ENCODE measurements at places on chromosomes 1 and 21.
A peak's percentile ranks its signal among the peaks of the same experiment; 100 is the strongest.

GRCh38 chr1:226892524-226892875 is 22.1 kb downstream of the PSEN2 start:
- no peak for DNase-seq

DNA sequence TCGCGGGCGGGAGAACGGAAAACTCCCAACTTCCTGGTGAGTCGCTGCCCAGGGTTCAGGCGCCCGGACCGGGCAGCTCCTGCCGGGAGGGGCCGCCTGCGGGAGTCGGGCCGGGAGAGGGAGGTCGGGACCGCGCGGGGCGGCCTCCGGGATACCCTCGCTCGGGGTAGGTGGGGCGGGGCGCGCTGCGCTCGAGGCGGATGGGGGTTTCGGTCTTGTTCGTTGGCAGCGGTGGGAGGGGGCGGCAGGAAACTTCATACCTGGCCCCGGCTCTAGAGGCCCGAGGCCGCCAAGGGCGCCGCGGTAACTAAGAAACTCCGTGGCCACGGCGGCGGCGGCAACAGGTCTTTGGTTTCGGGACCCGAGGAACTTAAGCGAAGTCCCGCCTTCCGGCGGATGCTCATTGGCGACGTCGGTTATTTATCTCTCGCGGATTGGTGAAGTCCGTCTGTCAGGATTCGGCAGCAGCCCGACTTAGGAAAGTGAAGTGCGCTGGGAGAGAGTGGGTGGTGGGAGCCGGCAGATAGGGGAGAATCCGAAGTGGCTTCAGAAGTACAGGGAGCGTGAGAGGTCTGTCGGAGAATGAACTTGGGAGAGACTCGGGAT is 546 bp downstream of the NEK7 start:
- peak; percentile 91 for DNase-seq

GRCh38 chr1:9110669-9111356 is 18.1 kb downstream of the GPR157 start:
- DNase-seq: peak; percentile 87

GRCh38 chr1:100597061-100597741 is 59.3 kb downstream of the GPR88 start:
- no peak for DNase-seq

GRCh38 chr1:153816283-153816889 is 41.2 kb downstream of the SLC27A3 start:
- no peak for DNase-seq

- peak; percentile 88 for DNase-seq
These were observed 10.1 kb downstream of the RUNX3 start for GRCh38 chr1:24919791-24920532.

DNA sequence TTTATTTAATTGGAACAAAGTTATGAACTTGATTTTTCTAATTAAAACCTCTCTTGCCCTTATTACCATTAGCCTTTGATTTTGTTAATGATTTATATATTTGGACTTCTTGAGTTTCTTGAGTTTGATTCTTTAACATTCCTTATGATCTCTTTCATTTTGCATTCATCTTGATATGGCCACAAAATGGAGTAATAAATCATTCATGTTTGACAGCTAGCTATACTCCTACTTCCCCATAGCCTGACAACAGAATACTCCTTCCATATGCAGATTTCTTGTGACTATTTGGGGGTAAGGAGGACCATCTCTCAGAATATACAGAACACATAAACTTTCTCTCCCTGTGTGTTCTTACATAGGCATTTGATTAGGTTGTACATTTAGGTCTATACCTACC is 119.6 kb downstream of the SYT14 start:
- DNase-seq: no peak

GRCh38 chr1:239707615-239708014 is 321.2 kb downstream of the CHRM3 start:
- DNase-seq: no peak

DNA sequence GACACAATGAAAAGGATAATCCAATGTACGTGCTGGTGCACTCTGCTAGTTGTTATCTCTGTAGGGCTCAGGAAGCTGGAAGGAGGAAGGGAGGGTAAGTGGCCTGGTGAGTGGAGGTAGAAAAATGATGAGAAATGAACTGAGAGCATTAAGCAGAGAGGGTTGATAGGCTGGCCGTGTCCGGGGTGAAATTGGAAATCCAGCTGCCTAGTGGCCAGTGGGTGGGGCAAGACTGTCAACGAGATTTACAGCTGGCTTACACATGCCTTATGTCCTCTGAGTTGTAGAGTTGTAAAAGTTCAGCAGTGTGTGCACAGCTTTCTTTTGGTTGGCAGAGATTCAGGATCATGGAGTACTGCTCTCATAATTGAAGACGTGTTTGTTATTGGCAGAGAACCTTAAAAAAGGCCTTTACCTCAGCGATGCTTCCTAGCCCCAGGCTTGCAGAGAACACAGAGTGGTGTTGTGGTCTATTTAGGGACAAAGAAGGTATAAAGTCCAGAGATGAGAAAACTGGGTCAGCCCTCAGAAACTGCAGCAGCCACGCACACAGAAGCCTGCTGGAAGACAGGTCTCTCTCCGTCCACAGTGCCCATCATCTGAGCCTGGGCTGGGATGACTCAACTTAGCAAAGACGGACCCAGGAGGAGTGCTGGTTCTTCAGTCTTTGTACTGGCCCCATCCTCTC is 132.4 kb downstream of the EDEM3 start:
- no peak for DNase-seq

DNA sequence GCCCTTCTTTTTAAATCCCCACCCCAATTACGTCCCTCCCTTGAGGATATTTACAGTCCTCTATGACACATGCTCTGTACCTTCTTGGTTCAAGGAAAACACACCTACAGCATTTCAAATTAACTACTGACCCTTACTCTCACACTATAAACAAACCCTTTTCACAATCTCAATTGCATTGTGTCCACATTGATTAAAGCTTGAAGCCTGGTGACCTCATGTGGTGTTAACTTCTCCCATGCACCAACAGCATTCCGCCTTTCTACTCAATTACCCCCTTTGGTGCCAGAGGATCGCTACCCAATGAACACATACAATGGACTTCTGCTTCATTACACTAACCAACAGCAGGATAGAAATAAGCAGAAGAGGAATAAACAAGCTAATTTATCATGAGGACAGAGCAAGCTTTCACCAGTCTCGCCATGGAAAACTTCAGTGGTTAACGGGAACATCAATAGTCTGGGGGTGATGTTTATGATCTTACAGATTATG is 15.2 kb downstream of the WLS start:
- DNase-seq: no peak

DNA sequence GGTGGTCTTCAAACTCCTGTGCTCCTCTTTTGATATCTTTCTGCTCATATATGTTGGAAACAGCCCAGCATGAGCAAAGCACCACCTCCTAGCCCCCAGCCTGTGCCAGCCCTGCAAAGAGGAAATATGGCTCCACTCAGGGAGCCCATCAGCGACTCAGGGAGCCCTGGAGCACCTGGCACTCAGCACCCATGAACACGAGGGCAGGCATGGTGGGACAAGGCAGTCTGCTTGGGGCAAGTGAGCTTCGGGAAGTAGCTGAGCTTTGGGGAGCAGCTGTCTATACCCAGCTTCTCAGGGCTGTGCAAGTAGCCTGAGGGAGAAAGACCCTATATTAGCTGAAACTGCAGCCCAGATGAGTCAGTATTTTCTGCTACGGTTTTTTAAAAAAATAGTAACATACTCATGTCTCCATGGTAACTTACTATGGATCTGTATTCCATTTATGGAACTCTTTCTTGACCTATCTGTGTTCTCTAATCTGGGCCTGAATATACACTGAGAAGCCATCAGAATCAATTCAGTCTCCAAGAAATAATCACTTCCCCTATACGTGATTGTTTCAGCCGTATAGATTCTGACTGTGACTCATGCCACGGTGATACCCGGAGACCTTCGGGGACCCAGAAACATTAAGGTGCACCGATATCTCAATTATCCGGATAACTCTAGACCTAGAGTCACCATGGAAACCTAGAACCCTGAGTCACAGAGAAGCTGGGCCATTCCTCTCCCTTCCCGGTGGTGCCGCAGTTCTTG is 1.5 kb upstream of the ETS2 start:
- peak; percentile 58 for DNase-seq

GRCh38 chr1:14061722-14062121 is 361.7 kb downstream of the PRDM2 start:
- no peak for DNase-seq

DNA sequence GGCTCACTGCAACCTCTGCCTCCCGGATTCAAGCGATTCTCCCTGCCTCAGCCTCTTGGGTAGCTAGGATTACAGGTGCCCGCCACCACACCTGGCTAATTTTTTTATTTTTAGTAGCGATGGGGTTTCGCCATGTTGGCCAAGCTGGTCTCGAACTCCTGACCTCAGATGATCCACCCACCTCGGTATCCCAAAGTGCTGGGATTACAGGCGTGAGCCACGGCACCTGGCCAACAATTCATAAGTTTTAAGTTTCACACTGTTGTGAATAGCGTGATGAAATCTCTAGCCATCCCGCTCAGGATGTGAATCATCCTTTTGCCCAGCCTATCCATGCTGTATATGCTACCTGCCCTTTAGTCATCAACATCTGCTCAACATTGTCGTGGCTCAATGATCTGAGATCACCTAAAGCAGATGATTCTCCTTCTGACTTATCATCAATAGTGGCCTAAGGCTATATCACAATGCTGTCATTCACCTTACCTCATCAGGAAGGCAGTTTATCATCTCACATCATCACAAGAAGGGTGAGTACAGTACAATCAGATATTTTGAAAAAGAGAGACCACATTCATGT is 2.6 kb downstream of the PFDN2 start:
- peak; percentile 84 for DNase-seq

DNA sequence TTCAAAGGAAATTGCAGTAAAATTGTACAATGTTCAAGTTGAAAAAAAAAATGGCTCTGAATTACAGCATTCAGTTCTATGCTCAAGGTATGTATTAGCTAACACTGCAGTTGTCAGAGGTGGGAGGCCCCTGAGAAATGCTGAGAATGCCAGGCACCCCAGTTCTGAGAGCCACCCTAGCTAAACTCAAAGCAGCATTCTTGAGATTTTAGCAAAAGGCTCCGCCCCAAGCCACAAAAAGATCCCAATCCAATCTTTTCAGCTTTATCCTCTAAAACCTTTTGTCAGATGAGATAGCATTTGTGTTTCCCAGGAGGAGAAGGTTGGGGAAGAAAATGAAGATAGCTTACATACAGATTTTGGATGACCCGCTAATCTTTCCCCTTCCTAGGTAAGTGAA is 68.8 kb downstream of the SMYD2 start:
- DNase-seq: no peak

- no peak for DNase-seq
These were observed 849.1 kb downstream of the USP25 start for GRCh38 chr21:16578912-16579311.

DNA sequence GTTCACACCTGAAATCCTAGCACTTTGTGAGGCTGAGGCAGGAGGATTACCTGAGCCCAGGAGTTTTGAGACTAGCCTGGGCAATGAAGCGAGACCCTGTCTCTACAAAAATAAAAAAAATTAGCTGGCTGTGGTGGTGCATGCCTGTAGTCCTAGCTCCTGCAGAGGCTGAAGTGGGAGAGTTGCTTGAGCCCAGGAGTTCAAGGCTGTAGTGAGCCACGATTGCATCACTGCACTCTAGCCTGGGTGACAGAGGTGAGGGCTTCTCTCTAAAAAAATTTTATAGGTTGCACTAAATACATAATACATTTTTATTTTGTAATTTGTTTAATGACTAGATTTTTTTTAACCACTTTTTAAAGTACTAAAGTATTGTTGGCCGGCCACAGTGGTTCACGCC is 6.1 kb downstream of the PARK7 start:
- DNase-seq: no peak

- DNase-seq: no peak
These were observed 226.4 kb upstream of the C8B start for GRCh38 chr1:57192222-57192621.

DNA sequence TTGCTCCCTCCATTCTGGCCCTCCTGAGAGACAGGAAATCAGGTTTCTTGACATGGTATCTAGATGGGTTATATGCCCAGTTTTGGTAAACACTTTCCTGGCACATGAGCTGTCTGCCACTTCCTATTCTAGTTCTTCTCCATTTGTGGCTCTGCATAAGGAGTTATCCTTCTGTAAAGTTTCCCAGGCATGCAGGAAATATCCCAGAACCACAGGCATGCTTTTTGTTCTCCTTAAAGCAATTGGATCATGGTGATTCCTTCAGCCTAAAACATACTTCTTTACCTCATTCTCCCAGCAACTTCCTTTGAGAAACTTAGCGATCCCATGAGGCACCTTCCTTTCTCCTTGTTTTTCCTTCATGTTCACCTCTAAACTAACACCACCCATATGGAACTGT is 199.8 kb downstream of the CRB1 start:
- DNase-seq: no peak

DNA sequence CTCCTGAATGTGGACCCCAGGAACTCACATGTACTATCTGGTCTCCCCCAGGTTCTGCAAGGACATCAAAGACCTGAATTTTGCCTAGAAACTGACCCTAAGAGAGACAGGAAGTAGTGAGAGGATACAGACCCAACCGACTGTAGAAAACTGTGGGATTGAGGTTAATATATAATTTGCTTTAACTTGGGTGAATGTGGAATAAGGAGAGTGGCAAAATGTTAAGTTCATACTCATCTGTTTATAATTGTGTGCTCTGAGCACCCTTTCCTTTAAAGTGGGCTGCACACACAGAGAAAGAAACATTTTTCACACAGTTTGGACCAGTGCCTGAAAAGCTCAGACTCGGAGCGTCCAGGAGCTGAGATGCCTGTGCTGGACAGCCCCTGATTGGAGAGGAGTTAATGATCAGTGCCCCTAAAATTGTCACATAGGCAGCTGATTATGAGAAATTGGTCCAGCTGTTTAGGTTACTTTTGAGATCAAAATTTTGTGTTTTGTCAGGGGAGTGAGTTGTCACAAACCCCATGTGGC is 37.2 kb downstream of the ROR1 start:
- no peak for DNase-seq

DNA sequence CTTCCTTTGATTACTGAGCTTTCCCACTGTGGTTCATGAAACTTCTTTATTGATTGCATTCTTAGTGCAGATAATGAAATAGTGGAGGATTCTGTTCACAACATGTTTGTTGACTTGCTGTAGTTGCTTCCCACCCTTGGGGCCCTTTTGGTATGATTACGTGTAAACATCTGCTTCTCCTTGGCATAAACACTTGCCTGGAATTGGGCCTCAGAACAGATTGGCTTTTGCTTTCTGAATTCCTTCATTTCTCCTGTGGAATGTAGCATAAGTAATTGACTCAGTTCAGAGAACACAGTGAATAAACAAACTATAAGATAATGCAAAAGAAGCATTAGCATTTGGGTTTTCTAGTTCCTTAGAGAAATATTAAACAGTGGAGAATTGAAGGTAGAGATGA is 59.5 kb upstream of the LAMC2 start:
- no peak for DNase-seq

- no peak for DNase-seq
These were observed 52.8 kb upstream of the RPL11 start for GRCh38 chr1:23638786-23639241.

GRCh38 chr1:170247751-170248521 is 102.2 kb downstream of the NTMT2 start:
- DNase-seq: peak; percentile 53

- DNase-seq: no peak
These were observed 53.5 kb downstream of the NFASC start for GRCh38 chr1:204924013-204924759.
